ENCODE measurements at places on chromosomes 2 and 18.

GRCh38 chr2:143875295-143876233, 644.4 kb downstream of the ZEB2 start:
- DNase-seq, result no peak

DNA sequence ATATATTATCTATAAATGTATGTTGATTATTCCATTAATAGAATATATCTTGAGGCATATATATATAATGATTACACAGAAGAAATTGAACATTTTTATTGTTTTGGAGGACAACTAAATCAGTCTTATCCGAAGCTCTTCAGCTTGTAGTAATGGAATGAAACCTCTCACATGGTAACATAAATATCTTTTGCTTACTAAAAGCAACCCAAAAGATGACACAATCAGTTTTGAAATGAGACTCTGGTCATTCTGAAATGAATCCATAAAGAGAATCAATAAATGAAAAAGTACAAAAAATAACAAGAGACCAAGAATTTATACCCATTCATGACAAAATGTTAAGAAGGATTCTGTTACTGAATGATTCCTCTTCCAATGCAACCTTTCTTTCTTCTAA, 110.2 kb downstream of the FIGN start:
- no peak for DNase-seq

DNA sequence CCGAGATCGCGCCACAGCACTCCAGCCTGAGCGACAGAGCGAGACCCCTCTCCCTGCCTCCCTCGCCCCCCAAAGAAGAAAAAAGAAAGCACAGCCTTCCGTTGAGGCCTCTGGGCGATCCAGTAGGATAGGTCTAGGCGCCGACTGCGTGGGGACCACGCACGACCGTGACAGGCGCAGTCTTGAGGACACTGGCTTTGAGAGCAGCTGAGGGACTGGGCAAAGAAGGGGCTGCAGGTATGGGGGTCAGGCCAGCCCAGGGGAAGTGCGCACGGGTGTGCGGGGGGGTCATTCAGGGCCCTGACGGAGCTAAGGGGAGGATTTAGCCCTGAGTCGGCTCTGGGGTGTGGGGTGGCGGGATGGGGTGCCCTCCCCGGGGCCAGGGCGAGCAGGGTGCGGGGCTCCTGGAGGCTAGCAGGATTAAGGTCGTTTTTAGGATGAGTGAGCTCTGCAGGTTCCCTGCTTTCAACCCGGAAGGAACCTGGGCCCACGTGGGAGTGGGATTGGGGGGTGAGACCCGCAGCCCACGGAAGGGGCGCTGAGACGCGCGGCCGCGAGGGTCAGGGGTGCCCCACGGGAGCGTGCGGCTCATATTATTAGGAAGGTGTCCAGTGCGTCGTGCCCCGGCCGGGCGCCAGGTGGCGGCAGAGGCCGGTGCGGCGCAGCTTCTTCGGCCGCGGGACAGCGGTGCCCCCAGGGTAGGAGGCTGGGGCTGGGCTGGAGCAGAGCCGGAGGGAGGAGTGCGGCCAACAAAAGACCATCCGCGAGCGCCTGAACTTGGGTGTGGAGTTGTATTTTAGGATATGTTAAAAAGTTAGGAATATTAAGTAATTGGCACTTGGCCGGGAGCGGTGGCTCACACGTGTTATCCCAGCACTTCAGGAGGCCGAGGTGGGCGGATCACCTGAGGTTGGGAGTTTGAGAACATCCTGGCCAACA, 20.5 kb upstream of the ZNF236 start:
- peak; percentile 81 for DNase-seq

GRCh38 chr18:51884039-51884438, 456.0 kb upstream of the DCC start:
- DNase-seq, result no peak

- peak; percentile 17 for DNase-seq
Measured at GRCh38 chr2:127411653-127412369, 6.4 kb upstream of the PROC start.

GRCh38 chr2:234271338-234271737, 220.8 kb downstream of the SPP2 start:
- DNase-seq, result peak; percentile 1

Data from activated CD8-positive, alpha-beta memory T cell treated with anti-CD3 and anti-CD28 coated beads, Interleukin-2, amount 50 U/mL, for 48 hours (primary cell).